Stomach (tissue), 19 donors: ENCODE measurements at places on chromosomes 4 and X. TPM values are rescaled to one million over a fixed set of nuclear protein-coding genes. Genes with fewer than 3 reads are reported as not detected.

NSG1 gene
- polyA plus RNA-seq, result 8.0 TPM

ANK2 gene
- 3.1 TPM for polyA plus RNA-seq

FAM53A gene
- 2.8 TPM for polyA plus RNA-seq

MAGEE2 gene
- not detected for polyA plus RNA-seq

FGD1 gene
- 3.3 TPM for polyA plus RNA-seq

FAM149A gene
- 16.1 TPM for polyA plus RNA-seq

PNCK gene
- not detected for polyA plus RNA-seq

ACE2 gene
- 0.25 TPM for polyA plus RNA-seq

TREX2 gene
- not detected for polyA plus RNA-seq

CXorf58 gene
- polyA plus RNA-seq, result 0.05 TPM

DNA sequence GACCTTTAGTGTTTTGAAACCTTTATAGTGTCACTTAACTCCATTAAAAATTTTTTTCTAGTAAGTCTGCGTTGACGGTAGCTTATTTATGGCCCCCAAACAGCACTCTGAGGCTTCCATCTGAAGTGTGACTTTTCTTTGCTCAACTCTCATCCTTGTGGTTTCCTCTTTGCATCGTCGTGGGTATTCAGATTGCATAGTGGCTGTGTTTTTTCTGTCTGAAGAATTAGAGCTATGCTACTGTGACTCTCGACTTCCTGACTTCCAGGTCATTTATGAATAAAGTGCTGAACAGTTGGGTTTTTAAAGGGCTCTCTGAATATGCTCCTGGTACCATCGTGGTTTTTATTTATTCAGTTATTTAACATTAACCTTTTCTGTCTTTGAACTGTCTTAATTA lies 44.9 kb downstream of the JADE1 start:
- H3K4me1 ChIP-seq, result peaks cover 13% of the 10 kb centered on the region
- no peaks in the 10 kb centered on the region for H3K27me3 ChIP-seq
- no peak overlapping the region for H3K27ac ChIP-seq

DNA sequence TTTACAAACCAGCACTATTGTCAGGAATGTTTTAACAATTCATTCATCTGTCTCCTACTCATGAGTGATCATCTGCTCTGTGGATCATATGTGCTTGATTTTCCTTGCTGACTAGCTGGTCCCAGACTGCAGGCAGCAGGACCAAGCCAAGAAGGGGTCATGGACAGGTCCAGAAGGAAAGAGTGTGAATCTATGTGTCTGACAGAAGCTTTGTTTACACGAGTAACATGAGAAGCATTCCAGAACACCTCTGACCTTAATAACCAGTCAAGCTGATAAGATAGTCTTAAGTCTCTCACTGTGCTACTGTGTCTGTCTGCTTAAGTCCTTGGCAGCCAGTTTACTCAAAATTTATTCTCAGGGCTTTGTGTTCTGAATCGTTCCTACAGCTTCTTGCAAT lies 39.0 kb downstream of the GUCY1A1 start:
- H3K27me3 ChIP-seq, result no peaks in the 10 kb centered on the region
- peak; percentile 34 for DNase-seq
- peaks cover 11% of the 10 kb centered on the region for H3K4me1 ChIP-seq
- H3K27ac ChIP-seq, result no peak overlapping the region
- no peak overlapping the region for H3K4me3 ChIP-seq
- H3K36me3 ChIP-seq, result no peaks in the 10 kb centered on the region

GRCh38 chrX:22147942-22148341 lies 115.8 kb downstream of the PHEX start:
- H3K4me3 ChIP-seq, result no peak overlapping the region
- H3K36me3 ChIP-seq, result no peaks in the 10 kb centered on the region
- no peaks in the 10 kb centered on the region for H3K4me1 ChIP-seq
- H3K27me3 ChIP-seq, result no peaks in the 10 kb centered on the region

DNA sequence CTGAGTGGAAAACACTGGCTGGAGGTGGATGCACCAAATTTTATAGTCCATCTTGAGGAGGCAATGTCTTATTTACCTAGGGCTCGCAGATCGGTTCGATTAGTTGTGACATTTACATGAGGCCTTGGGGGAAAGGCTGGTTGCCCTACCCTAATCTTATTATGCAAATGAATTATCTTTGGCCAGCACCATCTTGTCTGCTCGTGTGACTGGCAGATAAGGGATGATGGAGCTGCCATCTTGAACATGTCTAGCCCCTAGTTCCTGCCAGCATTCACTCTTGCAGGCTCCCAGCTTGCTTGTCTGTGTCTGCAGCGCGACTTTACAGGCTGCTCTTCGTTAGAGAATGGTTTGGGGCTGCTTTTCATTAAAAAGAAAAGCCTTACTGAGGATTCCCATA lies 61.9 kb downstream of the SEC24B start:
- no peaks in the 10 kb centered on the region for H3K27me3 ChIP-seq
- H3K4me1 ChIP-seq, result no peaks in the 10 kb centered on the region
- no peak for DNase-seq
- no peak overlapping the region for H3K4me3 ChIP-seq

DNA sequence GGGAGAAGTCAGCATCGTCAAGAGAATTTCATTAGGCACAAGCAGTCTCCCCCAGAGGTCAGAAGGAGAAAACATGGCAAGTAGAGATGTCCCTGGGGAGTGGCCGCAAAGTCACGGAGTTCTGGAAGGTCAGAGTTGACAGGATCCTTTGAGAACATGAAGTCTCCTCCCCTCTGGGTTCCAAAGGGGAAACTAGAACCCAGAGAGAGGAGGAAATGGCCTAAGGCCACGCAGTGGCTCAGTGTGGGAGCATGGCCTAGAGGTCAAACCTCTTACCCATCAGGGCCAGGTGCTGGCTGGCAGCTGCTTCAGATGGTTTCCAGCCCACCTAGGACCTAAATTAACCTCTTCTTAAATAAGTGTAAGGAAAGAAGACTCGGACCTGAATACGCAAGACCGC lies 884 bp downstream of the IDH3G start:
- H3K27ac ChIP-seq, result peak overlapping the region; percentile 95
- H3K36me3 ChIP-seq, result peaks cover 10% of the 10 kb centered on the region
- DNase-seq, result no peak

- no peak overlapping the region for H3K4me3 ChIP-seq
- no peaks in the 10 kb centered on the region for H3K27me3 ChIP-seq
- peaks cover 15% of the 10 kb centered on the region for H3K4me1 ChIP-seq
- H3K27ac ChIP-seq, result peak overlapping the region; percentile 30
- no peaks in the 10 kb centered on the region for H3K36me3 ChIP-seq
- no peak for DNase-seq
These were observed 7.2 kb downstream of the IL15 start for GRCh38 chr4:141643557-141643956.

GRCh38 chr4:74278490-74278889 lies 29.8 kb upstream of the EPGN start:
- no peak for DNase-seq
- no peak overlapping the region for H3K4me3 ChIP-seq
- H3K36me3 ChIP-seq, result no peaks in the 10 kb centered on the region
- H3K27me3 ChIP-seq, result no peaks in the 10 kb centered on the region

- H3K4me1 ChIP-seq, result no peaks in the 10 kb centered on the region
- no peak overlapping the region for H3K27ac ChIP-seq
- no peaks in the 10 kb centered on the region for H3K27me3 ChIP-seq
- no peaks in the 10 kb centered on the region for H3K36me3 ChIP-seq
These were observed 171.1 kb upstream of the PPARGC1A start for GRCh38 chr4:24060932-24061331.

DNA sequence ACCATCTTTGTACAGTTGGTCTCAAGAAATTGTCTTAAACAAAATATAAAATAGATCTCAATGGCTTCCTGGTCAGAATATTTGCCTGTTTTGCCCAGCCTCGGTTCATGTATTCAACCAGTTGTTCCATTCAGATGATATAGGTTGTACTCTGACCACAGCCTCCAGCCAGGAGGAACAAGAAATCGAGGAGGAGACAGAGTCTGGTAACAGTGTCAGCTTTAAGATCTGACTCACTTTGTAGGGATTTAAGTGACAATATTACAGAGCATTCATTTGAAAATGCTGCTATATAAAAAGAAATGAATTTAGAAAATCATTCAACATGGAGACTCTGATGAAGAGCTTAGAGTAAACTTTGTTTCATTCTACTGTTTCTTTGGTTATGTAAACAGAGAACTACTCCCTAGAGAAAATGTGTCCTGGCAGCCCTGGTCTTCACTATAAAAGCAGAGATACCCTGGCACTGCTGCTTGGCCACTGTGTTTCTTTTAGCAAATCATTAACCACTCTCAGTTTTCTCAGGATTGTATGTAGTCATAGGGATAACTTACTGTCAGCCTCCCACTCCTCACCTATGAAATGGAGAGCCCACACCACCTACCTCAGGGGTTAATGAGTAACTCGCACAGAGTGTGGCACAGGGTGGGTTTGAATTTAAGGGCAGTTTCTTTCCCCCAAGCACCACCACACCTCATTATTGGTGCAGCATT lies 53.5 kb downstream of the PAGE2 start:
- H3K27me3 ChIP-seq, result no peaks in the 10 kb centered on the region
- H3K36me3 ChIP-seq, result peaks cover 5% of the 10 kb centered on the region
- H3K4me1 ChIP-seq, result no peaks in the 10 kb centered on the region
- DNase-seq, result no peak

DNA sequence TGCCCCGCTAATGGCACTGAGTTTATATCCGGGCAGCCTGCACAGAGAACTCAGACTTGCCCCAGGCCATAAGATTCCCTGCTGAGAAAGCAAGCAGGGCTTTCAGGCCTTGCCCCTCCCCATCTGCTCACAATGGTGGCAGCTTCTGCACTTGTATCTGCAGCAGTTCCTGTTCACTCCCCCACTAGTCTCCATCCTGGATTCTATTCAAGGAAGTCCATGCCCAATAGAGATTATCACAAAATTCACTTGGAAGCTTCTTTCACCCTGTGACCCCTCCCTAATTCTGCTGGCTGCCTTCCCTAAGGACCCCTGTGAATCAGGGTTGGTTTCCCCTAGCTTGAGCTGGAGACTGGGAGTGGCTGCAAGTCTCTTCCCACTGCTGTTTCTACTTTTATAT lies 34.5 kb upstream of the UCP1 start:
- no peaks in the 10 kb centered on the region for H3K4me1 ChIP-seq
- no peak overlapping the region for H3K4me3 ChIP-seq
- no peaks in the 10 kb centered on the region for H3K36me3 ChIP-seq
- H3K27ac ChIP-seq, result no peak overlapping the region

GRCh38 chr4:17817027-17817426 lies 6.2 kb downstream of the NCAPG start:
- H3K27ac ChIP-seq, result no peak overlapping the region
- no peaks in the 10 kb centered on the region for H3K27me3 ChIP-seq
- DNase-seq, result peak; percentile 74
- H3K4me3 ChIP-seq, result no peak overlapping the region
- H3K4me1 ChIP-seq, result peaks cover 10% of the 10 kb centered on the region

- no peak overlapping the region for H3K27ac ChIP-seq
- H3K36me3 ChIP-seq, result no peaks in the 10 kb centered on the region
- DNase-seq, result no peak
- H3K27me3 ChIP-seq, result no peaks in the 10 kb centered on the region
These were observed 8.5 kb upstream of the PPEF1 start for GRCh38 chrX:18698737-18699650.

DNA sequence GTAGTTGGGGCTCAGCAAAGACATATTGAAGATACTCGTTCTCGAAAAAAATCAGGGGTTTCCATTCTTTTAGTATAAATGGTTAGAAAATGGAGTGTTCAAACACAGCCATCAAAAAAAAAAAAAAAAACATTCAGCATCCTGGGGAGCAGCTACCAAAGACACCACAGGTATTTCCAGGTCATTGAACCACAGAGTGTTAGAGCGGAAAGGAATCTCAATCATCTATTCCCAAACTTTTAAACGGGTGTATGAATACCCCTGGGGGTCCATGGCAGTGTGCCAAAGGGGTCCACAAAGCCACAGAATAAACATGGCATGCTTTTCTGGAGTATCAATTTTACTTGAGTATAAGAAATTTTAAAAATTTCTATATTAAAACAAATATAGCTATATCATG lies 6.9 kb upstream of the FGF16 start:
- H3K27ac ChIP-seq, result no peak overlapping the region
- DNase-seq, result no peak
- no peaks in the 10 kb centered on the region for H3K36me3 ChIP-seq
- no peak overlapping the region for H3K4me3 ChIP-seq
- H3K27me3 ChIP-seq, result no peaks in the 10 kb centered on the region

DNA sequence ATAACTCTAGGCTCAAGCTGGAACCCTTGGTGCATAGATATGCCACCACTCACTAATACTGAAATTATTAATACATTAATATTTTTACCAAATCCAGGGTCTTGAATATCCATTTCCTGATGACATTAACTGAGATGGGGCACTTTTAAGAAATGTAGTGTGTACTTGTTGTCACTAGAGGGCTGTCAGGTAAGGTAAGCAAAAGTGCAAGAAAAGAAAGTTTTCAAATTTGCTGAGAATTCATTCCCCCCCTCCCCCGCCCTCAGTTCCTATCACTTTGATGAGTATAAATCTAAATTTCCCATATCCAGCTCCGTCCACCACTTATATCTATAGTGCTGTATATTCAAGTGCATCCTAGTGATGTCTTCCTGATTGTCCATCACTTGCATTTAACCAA lies 20.5 kb upstream of the WDR44 start:
- H3K4me1 ChIP-seq, result no peaks in the 10 kb centered on the region
- H3K4me3 ChIP-seq, result no peak overlapping the region
- H3K27ac ChIP-seq, result no peak overlapping the region
- no peaks in the 10 kb centered on the region for H3K36me3 ChIP-seq
- no peak for DNase-seq

GRCh38 chr4:156677131-156677531 lies 294.5 kb downstream of the PDGFC start:
- H3K27me3 ChIP-seq, result no peaks in the 10 kb centered on the region
- no peak for DNase-seq
- H3K36me3 ChIP-seq, result no peaks in the 10 kb centered on the region
- H3K4me3 ChIP-seq, result no peak overlapping the region
- no peak overlapping the region for H3K27ac ChIP-seq
- H3K4me1 ChIP-seq, result no peaks in the 10 kb centered on the region

DNA sequence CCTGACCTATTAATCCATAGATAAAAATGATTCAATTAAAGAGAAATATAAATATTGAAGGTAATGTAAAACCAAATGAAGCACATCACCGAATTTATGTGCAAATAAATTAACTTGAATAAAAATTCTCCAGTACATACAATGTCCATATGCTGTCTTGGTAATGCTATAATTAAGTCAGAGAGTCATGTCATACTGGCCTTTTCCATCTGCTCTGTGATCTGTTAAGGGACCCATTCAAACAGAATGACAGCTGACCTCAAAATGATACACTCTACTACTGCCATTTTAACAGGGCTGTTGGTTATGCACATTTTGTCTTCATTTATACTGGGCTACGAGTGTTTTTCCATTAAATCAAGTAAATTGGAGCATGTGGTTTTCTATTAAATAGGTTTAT lies 99.3 kb downstream of the TEX13A start:
- H3K4me3 ChIP-seq, result no peak overlapping the region
- H3K36me3 ChIP-seq, result no peaks in the 10 kb centered on the region
- H3K4me1 ChIP-seq, result no peaks in the 10 kb centered on the region
- H3K27ac ChIP-seq, result no peak overlapping the region
- H3K27me3 ChIP-seq, result no peaks in the 10 kb centered on the region

- no peaks in the 10 kb centered on the region for H3K4me1 ChIP-seq
- H3K4me3 ChIP-seq, result no peak overlapping the region
- H3K27me3 ChIP-seq, result no peaks in the 10 kb centered on the region
These were observed 493.7 kb downstream of the MAGEE1 start for GRCh38 chrX:76921176-76921575.
